ENCODE measurements at places on chromosomes 5 and 9.

GRCh38 chr9:127567730-127568617, 44.1 kb upstream of the STXBP1 start:
- no peak for DNase-seq

- no peak for DNase-seq
Measured at GRCh38 chr9:36290996-36291395, 32.7 kb upstream of the GNE start.

DNA sequence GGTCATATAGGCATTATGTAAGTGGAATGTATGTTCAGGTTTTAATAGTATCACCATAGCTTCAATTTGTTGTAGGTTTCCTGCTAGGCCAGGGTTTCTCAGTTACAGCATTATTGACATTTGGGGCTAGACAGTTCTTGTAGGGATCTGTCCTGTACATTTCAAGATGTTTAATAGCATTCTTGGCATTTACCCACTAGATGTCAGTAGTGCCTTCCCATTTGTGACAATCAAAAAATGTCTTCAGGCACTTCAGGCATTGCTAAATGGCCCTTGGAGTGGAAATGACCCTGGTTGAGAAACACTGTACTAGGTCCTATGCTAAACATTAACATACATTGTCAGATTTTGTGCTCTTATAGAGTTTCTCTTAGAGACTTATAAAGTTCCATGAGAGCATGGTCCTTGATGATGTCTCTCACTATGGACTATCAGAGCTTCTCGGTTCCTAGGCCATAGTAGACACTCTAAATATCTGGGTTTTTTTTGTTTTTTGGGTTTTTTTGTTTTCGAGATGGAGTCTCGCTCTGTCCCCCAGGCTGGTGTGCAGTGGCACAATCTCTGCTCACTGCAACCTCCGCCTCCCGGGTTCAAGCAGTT, 1.4 kb downstream of the KIF20A start:
- DNase-seq, result no peak

DNA sequence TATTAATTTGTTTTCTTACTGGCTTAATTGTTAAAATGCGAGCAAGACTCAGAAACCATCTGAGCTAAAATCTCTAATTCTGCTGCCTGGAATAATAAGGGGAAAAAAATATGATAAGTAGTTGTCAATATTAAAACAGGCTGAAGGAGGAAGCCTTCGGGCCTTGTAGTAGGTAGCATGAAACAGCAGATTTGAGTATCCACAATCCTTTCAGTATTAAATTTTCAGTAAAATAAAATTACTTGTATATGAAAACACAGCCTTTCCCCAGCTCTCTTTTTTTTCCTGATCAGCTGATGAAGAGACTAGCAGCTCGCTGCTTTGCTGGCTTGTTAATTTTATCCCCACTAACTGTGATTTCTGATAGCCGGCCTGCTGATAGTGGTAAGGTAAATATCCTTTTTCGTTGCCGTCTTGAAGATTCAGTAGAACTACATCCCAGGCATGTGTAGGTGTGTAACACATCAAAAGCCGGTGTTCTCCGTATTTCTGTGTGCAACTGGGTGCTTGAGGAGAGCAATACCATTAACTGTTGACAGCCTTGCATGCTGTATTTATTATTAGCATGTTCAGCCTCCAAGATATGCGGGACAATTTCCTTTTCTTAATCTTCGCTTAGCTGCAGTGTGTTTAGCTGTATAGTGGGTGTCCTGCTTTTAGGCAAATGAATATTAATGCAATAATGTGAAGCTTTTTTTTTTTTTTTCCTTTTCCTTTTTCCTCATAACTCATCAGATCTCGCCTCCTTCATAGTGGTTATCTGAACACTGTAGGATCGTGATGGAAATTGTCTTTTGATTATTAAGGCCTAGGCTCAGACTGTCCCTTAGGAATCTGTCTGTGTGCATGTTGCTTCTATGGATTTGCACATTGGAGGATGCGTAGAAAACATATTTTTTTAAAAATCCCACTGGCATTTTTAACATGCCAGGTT, 144.6 kb downstream of the SMARCA2 start:
- DNase-seq, result no peak

DNA sequence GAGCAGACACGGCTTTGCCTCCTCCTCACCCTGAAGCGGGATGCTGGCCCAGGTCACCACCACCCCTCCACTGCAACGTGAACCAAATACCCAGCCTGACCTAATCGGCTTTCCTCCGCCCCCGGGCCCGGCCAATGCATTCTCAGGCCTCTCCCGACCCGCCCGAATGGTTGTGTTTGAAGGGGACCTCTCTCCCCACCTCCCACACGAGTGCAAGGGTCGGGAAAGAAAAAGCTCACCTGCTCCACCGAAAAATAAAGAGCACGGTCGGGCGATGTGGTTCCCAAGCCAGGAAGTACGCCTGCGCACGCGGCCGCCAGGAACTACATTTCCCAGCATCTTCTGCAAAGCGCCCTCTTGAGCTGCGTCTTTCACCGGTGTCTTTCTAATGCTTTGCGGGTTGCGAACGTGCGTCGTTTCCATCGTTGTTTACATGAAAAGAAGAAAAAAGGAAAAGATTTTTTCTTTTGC, at the start of gene ZNF883:
ZNF883 (minus strand) TSS at position 282 of the 471 bp plus-strand sequence.
- DNase-seq, result no peak

DNA sequence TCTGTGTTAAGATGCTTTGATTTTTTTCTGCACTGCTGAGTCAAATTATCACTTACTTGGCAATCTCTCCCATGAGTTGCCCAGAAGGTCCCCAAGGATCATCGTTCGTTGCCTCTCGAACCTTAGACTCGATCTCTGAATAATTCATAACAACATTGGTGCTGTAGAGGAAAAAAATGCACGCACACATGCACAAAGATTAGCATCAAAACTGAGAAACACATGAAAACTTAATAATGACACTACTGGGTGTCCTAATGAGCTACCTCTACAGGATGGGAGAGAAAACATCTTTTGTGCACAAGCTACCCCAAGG, 41.6 kb downstream of the CLINT1 start:
- no peak for DNase-seq

- no peak for DNase-seq
Measured at GRCh38 chr9:77649109-77649812, 1.1 kb upstream of the GNA14 start.

GRCh38 chr5:52983731-52984636, 5.2 kb upstream of the ITGA2 start:
- no peak for DNase-seq

DNA sequence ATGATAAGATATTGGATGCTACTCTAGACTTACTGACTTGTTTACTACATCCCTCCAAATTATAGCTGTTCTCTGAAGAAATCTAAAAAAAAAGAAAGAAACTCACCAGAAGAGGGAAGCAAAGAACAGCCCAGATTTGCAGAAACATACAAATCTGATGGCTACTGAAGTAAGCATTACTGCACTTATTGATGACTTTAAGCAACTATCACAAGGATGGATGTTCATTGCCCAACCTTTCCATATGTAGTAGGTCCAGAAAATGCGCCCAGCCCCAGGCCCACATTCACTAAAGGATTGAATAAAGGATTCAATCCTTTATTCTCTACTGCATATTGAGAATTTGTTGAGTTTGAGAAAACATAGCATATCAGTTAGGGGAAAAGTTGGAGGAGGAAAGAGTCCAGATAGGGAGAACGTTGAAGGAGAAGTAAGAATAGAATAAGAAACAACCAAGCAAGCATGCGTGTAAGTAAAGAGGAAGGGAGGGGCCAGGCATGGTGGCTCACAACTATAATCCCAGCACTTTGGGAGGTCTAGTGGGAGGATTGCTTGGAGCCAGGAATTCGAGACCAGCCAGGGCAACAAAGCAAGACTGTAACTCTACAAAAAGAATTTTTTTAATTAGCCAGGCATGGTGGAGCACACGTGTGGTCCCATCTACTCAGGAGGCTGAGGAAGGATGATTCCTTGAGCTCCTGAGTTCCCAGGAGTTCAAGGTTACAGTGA, 33.8 kb upstream of the DTWD2 start:
- no peak for DNase-seq

DNA sequence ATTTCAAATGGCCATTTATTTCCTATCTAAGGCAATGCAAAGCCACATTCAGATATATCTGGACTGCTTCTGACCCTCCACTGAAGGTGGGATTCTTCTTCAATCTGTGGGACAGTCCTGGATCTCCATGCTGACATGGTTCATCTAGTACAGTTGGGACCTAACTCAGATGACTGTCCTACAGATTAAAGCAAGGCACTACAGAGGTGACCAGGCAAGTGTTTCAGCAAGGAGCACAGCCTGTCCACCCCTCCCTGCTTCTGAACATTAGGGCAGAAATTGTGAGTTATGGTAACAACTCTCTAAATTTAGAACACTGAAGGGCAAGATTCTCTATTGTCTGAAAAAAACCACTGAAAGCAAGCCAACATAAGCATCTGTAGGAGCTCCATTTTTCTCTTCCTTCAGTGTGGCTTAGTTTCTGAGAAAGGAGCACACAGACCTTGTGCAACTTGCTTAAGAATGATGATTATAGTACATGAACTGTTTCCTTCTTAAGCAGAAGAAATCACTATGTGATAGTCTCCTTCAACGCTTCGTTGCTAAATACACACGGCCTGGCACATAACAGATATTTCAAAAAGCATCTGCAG, 62.9 kb upstream of the BARX1 start:
- no peak for DNase-seq

DNA sequence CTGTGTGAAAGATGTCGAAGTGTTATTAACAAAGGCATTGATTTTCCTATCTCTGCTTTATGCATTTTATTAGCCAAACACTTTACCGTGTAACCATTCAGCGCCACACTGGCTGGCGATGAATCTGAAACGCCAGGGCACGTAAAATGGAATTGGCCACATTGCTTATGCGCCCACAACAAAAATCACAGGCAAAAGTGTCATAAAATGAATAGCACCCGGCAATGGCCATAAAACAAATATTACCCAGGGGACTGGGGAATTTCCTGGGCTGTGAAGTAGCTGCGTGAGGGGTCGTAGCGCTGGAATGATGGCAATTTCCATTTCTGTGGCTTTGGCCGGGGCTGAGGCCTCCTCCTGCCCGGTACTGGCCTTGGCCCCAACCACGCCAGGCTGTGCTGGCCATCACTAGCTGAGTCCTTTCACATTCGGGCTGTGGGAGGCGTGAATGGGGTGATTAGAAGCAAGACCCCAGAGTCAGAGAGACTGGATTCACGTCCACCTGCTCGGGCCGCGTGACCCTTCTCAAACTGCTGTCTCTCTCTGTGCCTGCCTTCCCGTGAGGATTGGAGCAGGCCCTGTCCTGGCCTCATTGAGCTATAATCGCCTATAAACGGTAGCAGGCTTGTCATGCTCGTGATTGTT, 254.5 kb downstream of the PBX3 start:
- DNase-seq, result no peak

DNA sequence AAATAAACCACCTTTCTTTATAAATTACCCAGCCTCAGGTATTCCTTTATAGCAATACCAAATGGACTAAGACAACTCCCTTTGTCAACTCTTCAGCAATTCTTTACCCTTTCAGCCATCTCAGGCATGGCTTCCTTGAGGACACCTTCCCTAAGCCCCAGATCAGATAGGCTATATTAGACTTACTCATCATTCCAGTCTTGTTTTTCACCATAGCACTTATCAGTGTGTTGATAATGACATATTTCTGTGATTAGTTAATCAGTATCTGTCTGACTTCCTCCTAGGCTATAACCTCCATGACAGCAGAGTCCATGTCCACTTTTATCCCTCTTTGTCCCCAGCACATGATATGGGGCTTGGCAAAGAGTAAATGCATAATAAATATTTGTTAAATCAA, 238.1 kb downstream of the ACTL7B start:
- DNase-seq, result no peak

DNA sequence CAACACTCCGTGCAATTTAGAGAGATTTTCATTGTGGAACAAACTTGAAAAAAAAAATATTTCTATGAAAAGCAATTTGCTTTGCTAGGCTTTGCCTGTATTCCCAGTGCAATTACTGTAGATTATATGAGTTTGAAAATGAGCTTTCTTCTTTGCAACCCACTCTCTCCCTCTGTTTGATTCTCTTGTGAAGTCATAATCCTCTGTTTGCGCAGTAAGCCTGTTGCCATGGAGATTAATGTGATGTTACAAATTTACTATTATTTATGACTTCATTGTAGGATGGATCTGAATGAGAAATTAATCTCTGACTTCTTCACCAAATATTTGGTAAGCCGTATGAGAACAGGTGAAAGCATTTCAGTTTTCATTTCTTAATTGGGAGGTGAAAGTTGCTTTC, 320.3 kb downstream of the SPATA31D1 start:
- no peak for DNase-seq

- no peak for DNase-seq
Measured at GRCh38 chr9:115717298-115717697, 436.3 kb upstream of the PAPPA start.
